ENCODE measurements at places on chromosomes 5 and 9.
A peak's percentile ranks its signal among the peaks of the same experiment; 100 is the strongest.

GRCh38 chr9:16031486-16031885, 478.6 kb downstream of the CCDC171 start:
- no peak for DNase-seq

GRCh38 chr5:78648359-78649210, at the start of gene LHFPL2:
LHFPL2 (minus strand) TSS chr5:78648772; CDS start chr5:78510213, 138,559 bp downstream.
- DNase-seq, result peak; percentile 59

DNA sequence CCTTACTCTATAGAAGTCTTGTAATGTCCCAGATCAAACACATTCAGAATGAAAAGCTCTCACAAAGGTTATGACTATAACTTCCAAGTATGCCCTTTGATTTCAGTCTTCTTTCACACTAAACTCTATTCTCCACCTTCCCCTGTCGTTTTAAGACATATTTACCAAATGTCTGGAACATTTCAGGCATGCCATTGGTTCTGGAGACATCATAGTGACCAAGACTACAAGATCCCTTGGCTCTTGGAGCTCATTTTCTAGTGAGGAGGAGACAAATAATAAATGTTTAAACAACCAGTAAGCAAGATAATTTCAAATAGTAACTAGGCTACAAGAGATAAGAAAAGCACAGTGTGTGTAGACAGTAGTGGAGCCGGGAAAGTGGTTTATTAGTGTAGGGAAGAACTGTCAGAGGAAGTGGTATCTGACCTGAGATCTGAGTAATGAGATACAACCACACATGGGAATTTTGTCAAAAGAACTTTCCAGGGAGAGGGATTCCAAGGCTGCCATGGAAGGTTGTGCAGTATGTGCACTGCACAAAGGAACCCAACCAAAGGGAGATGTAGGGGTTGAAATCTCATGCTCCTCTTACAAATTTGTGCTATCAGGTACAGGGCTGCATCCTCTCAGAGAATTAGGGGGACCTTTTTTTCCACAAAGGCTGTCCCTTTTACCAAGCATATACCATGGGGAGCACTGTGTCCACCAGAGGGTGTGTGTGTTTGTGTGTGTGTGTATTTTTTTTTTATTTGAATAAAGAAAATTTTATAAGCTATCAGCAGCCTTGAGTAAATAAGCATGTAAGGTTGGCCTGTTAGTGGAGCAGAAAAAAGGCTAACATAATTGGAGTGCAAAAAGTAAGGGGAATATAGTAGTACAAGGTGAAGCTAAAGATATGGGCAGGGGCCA, 1279.1 kb upstream of the WWC1 start:
- no peak for DNase-seq

- no peak for DNase-seq
Observed at GRCh38 chr9:104074876-104075275, 19.2 kb upstream of the SMC2 start.

All from NAMALWA (cell line).